Activated naive CD4-positive, alpha-beta T cell treated with Interleukin-2 at 50 U/mL for 16 hours (primary cell): ENCODE measurements at places on chromosomes 13 and 19.

DNA sequence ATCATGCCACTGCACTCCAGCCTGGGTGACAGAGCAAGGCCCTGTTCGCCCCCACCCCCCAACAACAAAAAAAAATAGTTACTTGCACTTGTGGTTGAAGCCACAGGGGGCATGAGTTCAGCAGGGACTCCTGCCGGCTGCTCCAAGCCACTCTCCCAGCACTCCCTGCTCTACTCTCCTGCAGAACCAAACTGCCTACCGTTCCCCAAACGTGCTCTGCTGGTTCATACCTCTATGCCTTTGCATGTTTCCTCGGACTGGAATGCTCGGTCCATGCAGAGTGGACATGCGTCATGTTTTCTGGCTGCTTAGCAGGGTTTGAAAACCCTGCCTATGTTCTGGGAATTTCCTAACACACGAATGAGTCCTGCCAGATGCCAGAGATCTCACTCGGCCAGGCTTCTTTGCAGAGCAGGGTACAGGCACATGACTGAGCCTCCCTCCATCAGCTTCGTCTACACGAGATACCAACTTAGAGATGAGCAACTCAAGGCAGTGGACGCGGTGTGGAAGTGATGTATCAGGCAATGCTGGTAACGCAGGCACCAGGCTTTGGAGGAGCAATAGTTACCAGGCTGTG lies 8.5 kb upstream of the SLC25A15 start:
- DNase-seq, result no peak

DNA sequence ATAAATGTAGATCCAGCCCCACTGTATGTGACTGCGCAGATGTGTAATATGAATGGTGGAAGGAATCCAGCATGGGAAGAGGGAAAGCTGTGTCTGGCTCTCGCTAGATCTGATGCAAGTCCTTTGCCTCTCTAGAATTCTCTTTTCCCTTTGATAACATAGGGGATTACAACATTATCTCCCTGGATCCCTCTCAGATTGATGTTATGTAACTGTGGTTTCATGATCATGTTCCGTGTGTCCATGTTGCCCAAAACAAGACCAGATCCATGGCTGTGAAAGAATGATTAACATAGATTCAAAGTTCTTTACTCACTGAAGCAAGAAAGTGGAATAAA lies 184.0 kb upstream of the UBL3 start:
- no peak for DNase-seq

GRCh38 chr19:6576869-6577475 lies 14.0 kb downstream of the CD70 start:
- no peak for DNase-seq

GRCh38 chr13:102593466-102593865 lies 3.3 kb upstream of the TPP2 start:
- no peak for DNase-seq
